ENCODE measurements at places on chromosomes 4 and X.

- ATAC-seq = no peak
Measured at GRCh38 chr4:6365545-6366086, 96.0 kb downstream of the WFS1 start.

- ATAC-seq = no peak
Measured at GRCh38 chr4:110614173-110614963, 8.5 kb downstream of the PITX2 start.

GRCh38 chrX:80334583-80334982 lies 85.7 kb upstream of the TENT5D start:
- no peak for ATAC-seq

DNA sequence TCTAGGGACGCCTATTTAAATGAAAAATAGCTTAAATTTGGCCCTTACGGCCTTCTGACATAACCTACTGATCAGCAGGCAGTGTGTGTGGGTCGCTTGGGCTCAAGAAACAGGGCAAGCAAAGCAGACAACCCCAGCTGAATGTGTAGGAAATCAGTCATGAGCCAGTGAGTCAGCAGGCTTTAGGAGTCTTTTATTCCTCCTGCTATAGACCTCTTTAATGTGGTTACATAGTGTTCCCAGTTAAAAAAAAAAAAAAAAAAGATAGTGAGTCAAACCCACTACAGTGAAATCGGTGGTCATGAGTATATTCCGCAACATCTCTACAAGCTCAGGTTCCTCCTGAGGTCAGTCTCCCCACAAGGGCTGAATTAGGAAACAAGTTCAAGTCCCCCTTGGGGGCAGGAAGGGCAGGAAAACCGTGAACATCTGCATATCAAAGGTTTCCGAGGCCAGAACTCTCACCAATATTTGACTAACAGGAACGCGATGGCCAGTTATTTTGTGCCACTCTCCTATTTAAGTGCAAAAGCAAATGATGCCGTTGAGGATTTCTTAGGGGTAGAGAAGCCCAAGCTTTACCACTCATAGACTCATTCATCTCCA lies 32.7 kb downstream of the ACSL1 start:
- peak; percentile 97 for ATAC-seq

DNA sequence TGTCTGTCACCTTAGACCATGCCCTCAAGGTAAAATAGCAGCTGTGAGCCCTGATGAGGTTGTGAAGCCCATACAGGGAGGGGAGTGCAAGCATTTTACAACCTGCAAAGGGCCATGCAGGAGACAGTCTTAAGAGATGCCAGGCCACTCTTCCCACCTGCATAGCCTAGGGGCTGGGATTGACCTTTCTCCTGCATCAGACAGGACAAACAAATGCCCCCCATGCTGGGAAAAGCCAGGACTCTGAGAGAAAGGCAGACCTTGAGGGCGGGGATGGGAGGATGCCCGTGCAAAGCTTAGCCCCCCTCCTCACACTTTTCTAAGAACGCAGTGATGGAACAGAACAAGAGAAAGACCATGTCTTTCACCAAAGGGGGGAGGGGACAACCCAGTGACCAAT lies 137.9 kb upstream of the MAMLD1 start:
- ATAC-seq = no peak

DNA sequence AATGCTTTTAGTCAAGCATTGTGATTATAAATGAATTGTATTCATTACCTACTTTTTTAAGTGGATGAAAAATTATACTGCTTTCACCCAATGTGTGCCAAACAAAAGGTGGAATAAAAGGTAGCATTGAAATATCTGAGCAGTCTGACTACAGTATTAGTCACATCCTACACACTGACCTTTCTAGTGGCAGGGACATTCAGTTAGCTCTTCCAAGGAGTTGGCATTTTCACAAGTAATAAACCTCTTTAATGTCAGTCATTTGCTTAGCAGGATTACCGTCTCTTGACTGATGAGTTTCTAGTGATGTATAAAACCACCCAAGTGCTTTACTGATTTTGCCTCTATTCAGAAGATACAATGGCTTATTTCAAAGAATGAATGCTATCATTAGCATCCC lies 687.9 kb downstream of the ARAP2 start:
- ATAC-seq = no peak

DNA sequence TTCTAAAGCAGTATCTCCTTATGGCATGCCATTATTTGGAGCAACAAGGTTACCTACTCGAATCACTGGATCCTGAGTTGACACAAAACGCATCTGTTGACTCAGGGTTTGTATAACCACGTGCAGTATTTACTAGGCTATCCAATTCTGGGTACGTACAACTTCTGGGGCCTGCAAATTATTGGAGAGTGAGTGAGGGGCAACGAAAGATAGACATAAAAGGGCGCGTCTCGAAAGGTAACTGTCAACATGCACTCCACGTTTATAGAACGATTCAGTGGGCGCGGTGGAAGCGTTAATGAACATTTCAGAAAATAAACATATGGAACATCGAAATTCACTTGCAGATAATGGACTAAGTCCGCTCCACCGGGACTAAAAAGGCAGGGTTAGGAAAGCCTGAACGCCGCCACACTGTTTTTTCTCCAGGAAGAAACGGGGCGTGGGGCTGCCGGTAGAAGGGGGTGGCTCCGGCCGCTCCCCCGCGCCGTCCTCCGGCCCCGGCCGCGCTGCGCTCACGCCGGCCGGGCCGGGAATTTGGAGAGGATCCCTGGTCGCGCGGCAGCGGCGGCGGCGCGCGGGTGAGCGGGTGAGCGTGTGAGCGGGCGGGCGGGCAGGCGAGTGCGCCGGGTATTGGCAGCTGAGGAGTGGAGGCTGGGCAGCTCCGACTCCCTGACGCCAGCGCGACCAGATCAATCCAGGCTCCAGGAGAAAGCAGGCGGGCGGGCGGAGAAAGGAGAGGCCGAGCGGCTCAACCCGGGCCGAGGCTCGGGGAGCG lies at the start of gene SMAD1:
SMAD1 (plus strand) TSS at position 690 of the 778 bp plus-strand sequence. CDS start 32,761 bp downstream, outside the sequence.
- ATAC-seq = peak; percentile 48

DNA sequence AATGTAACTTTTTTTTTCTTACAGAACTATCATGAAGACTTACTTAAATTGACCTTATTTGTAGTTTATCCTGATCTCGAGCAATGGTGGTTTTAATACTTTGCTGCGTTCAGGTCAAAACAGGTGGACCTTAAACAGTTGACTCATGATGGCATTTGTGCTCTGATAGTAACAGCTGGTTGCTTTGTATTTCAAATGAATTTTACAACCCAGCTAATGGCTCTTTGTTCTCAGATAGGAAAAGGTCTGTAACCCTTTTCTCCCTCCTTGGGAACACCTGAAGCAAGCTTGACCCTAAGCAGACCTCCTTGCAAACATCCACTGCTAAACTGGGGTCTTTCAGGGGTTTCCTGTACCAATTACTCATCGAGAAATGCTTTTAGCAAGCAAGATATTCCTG lies 79.2 kb downstream of the F11 start:
- ATAC-seq = no peak

- no peak for ATAC-seq
Measured at GRCh38 chr4:79331126-79331876, 5.4 kb upstream of the NAA11 start.

DNA sequence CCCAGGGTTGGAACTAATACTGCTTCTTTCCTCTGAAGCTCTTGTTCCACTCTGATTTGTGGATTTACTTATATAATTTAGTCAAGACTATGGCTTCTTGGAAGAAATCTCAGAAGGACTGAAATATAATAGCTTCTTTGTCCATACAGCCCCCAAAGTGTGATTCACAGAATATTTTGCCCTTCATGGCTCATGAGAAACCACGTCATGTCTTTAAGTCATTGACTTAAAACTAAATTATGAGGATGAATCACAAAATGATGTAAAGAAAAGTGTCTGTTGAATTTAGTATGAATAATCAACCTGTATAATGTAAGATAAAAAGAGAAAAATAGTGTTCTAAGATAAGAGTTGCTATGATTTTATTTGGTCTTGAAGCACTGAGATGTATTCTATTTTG lies 43.3 kb upstream of the AGA start:
- no peak for ATAC-seq

DNA sequence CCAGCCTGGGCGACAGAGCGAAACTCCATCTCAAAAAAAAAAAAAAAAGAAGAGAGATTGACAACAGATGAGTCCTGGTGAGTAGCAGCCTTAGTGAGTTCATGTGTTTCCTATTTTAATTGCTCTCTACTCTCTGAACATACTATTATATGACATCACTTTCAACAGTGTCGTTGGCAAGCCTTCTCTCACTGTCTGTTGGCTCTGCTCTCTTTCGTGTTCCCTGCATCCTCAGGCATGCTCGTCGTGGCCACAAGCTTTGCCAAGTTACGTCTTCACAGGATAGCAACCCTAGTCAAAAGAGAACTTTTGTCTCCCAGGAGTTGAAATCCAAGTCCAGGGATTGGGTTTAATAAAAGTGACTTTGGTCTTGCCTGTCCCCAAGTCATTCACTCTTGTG lies 117.1 kb upstream of the EGFL6 start:
- no peak for ATAC-seq

DNA sequence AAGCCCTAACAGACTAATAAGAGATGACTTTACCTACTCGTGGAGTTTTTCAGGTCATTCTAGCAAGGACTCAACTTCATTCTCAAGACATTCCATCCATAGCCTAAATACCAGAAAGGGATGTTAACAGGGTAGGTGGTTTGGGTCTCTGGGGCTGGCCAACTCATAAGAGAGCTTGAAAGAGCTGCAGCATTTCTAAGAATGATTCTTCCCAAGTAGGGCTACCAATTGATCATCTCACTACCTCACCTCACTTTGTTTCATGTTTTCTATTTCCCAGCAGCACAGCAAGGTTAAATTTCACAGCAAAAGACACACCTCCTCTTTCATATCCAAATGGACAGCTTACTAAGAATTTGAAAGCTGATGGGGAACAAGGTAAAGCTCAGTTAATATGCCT lies 614.8 kb upstream of the DIPK2B start:
- ATAC-seq = no peak

DNA sequence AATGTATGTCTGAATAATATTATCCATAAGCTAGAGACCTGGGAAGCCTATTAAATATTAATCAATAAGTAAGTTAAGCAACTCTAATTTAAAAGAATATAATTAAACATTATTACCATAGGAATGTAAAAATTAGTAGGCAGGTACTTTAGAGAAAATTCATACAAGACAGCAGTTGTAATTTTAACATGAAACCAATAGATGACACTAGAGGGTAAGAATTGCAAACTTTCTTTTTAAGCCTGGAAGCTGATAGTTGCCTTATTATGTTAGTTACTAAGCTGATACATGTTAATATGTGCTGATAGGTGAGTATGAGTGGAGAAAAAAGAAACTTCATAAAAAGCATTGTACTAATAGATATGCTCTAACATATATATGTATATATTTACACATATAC lies 1157.4 kb downstream of the FAM133A start:
- ATAC-seq = no peak

DNA sequence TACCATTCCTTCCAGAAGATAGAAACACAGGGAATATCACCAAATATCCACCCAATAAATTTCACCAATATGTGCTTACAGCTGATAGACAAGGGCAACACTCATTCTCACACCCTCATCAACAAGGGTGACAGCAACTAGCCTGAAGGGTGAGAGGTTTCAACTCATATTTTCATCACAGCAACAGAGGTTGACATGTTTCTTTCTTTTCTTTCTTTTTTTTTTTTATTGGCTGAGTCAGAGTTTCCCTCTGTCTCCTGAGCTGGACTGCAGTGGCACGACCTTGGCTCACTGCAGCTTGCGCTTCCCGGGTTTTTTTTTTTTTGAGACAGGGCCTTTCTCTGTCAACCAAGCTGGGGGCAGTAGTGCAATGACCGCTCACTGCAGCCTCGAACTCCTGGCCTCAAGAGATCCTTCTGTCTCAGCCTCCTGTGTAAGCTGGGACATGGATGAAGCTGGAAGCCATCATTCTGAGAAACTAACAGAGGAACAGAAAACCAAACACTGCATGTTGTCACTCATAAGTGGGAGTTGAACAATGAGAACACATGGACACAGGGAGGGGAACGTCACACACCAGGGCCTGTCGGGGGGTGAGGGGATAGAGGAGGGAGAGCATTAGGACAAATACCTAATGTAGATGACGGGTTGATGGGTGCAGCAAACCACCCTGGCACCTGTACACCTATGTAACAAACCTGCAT lies 27.5 kb upstream of the ASMTL start:
- ATAC-seq = peak; percentile 57

GRCh38 chr4:130424211-130424610 lies 1328.3 kb downstream of the C4orf33 start:
- no peak for ATAC-seq

DNA sequence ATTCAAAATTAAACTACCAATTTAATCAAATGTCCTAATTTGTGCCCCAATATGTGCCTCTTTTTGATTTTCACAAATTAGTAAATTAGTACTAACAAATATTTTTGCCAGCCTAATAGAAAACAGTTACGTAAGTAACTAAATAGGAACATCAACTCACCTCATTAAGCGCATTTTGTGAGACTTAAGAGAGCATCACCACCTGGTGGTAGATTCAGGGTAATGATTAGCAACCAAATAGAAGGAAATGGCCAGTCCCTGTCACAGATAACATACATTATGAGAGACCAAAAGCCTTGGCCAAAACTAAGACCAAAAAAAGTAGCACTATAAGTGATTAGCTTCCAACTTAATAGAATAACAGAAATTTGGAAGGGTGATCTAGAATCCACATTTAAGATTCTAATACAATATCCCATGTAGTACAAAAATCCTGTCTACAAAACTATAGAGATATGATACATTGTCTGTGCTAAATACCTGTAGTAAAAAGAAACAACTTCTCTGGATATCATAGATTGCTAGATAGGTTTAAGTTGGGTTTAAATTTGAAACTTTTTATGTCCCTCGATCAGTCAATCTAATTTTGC lies 46.7 kb downstream of the C4orf46 start:
- no peak for ATAC-seq

DNA sequence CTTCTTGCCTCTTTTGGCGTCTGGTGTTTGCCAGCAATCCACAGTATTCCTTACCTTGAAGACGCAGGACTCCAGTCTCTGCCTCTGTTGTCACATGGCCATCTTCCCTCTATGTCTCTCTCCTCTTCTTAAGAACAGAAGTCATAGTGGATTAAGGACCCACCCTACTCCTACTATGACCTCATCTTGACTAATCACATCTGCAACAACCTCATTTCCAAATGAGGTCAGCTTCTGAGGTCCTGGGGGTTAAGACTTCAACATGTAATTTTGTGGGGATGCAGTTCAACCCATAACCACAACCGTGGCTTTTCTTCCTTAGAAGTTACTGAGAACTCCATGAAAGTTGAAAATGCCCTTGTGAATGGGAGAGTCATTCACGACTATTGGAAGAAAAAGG lies 23.3 kb downstream of the TLR8 start:
- ATAC-seq = no peak

GRCh38 chrX:118975831-118976598 lies 1.6 kb downstream of the LONRF3 start:
- peak; percentile 61 for ATAC-seq

GRCh38 chrX:121921258-121921657 lies 873.8 kb downstream of the GLUD2 start:
- no peak for ATAC-seq

- ATAC-seq = peak; percentile 14
Measured at GRCh38 chr4:42397635-42398170, 415 bp downstream of the SHISA3 start.

DNA sequence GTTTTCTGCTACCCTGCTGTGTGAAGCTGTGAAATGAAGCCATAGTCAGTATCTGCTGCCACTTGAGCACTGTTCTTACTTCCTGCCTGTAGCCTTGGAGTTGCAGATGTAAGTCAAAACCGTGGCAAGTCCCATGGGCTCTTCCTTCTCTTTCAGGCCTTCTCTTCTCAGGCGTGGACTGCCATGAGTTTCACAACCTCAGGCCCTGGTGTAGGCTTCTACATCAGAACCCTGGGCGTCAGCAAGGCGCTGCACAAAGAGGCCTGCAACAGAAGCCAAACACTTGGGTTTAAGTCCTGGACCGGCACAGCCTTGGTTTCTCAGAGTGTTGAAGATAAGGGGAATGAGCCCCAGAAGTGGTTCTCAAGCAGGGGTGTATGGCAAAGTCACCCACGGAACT lies 2.5 kb downstream of the ZNF518B start:
- no peak for ATAC-seq
